Stimulated activated CD4-positive, alpha-beta T cell treated with anti-CD3 and anti-CD28 coated beads, Interleukin-1b, Interleukin-23, amount 100 ng/mL, for 24 hours (primary cell): ENCODE measurements at places on chromosomes 12 and 14.

- DNase-seq = no peak
Measured at GRCh38 chr12:90611891-90612290, 343.1 kb downstream of the CCER1 start.

GRCh38 chr12:121657305-121658008, 12.0 kb downstream of the MORN3 start:
- no peak for DNase-seq

DNA sequence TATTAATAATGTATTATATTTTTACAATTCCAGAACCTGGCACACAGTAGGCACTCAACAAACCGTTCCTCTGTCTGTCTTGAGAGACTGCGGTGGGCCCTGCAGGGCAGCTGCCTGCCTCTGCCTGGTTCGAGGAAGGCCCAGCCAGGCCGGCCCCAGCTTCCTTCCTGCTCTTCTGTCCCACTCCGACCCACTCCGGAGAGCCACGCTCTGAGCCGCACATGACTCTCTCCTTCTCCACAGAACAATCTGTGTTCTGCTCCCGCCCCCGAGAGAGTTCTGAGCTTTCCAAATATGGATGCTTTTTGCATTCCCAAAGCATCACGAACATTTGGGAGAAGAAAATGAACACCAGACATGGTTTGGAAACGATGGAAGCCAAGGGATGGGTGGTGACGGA, 57.3 kb downstream of the TTC7B start:
- no peak for DNase-seq

DNA sequence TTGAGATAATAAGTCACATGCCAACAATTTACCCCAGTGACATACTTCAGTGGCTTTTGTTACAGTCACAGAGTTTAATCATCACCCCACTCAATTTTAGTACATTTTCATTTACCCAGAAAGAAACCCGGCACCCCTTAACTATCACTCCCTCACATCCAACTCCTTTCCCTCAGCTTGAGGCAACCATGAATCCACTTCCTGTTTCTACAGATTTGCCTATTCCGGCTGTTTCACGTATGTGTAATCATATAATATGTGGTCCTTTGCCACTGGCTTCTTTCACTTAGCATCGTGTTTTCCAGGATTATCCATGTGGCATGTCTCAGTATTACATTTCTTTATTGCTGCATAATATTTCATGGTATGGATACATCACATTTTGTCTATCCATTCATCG, 147.5 kb downstream of the CFAP54 start:
- no peak for DNase-seq

GRCh38 chr14:85573406-85573805, 43.5 kb downstream of the FLRT2 start:
- DNase-seq = no peak

DNA sequence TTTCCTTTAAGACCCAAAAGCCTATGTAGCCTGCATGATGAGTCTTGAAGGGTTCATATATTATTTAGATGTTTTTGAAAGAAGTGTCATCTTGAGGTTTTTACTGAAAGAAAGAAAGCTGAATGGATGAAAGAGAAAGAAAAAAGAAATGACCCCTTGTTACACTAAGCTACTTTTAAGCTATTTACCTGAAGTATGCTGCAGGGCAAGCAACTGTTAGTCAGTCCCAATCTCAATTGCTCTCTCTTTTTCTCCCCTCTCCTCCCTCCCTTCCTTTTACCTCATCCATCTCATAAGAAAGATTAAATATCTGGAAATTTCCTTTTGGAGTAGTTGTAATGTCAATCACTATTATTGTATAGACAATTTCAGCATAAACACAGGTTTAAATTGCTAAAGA, 512.4 kb downstream of the TMTC2 start:
- no peak for DNase-seq

DNA sequence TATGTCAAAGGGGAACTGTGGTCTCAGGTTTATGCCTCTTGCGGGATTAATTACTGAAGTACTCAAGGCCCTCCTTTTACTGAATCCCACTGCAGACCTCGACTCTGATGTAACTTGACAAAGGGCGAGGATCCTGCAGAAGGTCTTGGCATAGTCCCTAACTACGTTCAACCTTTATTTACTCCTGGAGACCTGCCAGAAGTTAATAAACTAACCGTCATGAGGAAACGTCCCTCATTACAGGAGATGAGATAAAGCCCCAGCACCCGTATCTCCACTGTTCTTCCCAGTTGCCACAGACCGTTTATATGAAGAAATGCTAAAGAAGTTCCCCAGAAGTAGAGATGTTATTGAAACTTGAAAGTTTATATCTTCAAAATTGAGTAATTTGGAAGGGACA, 190.9 kb downstream of the ETV6 start:
- DNase-seq = no peak

DNA sequence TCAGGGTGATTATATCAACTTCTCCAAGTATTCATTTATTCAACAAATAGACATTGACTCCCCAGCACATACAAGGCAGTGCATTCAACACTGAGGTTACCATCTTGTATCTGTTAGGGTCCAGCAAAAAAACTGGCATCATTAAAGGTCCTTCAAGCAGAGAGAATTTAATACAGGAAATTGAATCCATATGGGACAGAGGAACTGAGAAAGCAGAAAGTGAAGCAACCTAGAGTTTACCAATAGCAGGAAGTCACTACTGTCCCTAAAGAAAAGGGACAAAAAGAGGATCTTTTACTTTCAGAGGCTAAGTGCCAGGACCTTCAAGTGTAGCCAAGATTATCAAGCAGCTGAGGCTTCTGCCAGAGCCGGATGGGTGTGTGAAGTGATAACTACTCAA, 237.8 kb upstream of the TBX3 start:
- no peak for DNase-seq

DNA sequence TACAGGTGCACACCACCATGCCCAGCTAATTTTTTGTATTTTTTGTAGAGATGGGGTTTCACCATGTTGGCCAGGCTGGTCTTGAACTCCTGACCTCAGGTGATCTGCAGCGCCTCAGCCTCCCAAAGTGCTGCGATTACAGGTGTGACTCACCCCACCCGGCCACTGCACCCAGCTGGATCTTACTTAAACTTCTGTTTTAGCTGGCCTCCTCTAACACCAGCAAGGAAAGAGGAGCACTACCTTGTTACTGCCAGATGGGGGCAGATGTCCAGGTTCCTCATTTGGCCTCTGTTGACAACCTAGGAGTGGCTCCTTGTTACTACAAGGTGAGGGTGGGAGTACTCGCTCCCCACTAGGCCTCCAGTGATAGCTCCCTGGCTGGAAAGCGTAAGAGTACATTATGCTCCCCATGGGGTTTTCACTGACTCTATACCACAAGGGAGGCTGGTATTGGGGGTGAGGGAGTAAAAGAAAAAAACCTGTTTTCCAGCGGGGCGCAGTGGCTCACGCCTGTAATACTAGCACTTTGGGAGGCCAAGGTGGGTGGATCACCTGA, 13.2 kb upstream of the ARF6 start:
- DNase-seq = no peak

DNA sequence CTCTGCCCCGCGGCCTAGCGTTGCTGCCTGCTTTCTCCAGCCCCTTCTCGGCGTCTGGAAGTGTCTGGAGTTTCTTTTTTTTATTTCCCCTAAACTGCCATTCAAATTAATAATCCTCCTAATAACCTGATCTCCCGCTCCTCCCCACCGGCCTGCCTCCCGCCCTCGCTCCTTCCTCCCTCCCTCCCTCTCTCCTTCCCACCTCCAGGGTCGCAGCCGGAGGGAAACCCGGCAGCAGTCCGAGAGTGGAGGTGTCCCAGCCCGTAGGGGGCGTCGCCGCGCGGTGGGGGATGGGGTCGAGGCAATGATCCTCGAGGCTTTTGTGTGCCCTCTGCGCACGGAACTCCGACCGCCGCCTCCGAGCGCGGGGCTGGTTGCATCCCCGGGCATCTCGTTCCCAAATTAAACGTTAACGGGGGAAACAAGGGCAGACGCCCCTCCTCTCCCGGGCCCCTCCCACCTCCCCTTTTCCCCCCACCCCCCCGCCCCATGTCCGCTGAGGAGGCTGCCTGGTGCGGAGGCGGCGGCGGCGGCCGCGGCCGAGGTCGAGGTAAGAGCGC, 1.0 kb upstream of the SOCS2 start:
- peak; percentile 37 for DNase-seq

DNA sequence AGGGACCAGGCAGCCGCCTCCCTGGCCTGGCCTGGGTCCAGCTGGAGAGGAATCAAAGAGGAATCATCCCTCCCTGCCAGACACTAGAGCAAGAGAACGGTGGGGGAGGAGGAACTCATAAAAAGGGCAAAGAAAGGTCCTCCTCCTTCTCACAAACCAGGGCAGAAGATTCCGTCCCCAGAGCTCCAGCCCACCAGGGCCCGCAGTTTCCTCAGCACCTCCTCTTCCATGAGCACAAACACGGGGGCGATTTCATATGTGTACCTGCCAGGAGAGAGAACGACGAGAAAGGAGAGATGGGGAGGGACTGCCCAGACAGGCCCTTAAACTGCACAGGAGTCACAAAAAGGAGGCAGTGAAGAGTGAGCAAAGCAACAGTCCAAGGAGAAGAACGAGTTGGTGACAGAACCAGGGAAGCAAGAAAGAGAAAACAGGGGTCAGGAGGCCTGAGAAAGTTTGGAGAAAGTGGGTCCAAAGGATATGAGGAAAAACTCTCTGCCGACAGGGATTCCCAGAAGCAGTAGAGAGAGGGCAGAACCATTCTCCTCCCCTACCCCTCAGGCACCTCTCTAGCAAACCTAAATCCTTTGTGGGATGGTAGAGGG, 8.7 kb upstream of the ZNF740 start:
- no peak for DNase-seq

DNA sequence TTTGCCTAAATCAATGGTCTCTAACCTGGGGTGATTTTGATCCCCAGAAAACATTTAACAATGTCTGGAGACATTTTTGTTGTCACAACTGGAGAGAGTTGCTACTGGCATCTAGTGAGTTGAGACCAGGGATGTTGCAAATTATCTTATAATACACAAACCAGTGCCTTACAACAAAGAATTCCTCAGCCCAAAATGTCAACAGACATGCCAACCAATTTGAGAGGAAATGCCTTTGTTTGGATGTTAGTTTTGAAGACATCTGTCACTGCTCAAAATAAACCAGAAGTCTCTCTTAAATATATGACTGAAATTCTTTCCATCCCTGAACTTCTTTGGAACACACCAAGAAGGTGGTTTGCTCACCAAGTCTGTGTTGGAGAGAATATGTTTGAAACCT, 336.9 kb upstream of the ATP2B1 start:
- no peak for DNase-seq

GRCh38 chr12:103505371-103506236, 9.8 kb upstream of the C12orf42 start:
- DNase-seq = no peak

DNA sequence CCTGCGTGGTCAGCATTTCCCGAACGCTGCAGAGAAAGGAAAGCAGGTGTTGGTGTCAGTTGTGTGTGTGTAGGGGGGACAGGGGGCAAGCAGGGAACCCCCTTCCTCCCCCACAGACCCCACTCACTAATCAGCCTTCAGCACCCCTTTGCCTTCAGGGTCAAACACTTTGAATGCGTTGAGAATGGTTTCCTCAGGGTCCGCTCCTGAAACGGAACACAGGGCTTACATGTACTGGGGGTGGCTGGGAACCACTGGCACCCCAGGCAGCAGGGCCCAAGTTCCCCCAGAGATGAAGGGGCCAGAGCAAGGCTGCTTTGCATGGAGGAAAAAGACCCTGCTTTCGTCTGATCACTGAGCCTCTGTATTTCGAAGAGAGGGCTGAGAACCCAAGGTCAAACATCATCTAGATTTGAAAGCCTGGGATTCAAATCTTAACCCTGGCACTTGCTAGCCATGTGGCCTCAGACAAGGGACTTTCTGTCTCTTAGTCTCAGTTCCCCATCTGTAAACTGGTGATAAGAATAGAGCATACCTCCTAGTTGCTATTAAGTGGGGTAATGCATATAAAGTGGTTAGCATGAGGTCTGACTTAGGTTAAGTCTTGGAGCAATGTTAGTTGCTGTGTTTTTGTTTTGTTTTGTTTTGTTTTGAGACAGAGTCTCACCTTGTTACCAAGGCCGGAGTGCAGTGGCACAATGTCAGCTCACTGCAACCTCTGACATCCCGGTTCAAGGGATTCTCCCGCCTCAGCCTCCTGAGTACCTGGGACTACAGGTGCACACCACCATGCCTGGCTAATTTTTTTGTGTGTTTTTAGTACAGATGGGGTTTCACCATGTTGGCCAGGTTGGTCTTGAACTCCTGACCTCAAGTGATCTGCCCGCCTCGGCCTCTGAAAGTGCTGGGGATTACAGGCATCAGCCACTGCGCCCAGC, 7.0 kb downstream of the MYL2 start:
- no peak for DNase-seq

GRCh38 chr12:16920451-16920850, 314.5 kb upstream of the LMO3 start:
- DNase-seq = no peak
